AG08395 (cell line): ENCODE measurements at places on chromosomes 12 and 14.
A peak's percentile ranks its signal among the peaks of the same experiment; 100 is the strongest.

- no peak for DNase-seq
Observed at GRCh38 chr14:75487155-75487671, 35.1 kb upstream of the BATF start.

- DNase-seq, result no peak
Observed at GRCh38 chr14:104746934-104747481, 5.9 kb upstream of the SIVA1 start.

DNA sequence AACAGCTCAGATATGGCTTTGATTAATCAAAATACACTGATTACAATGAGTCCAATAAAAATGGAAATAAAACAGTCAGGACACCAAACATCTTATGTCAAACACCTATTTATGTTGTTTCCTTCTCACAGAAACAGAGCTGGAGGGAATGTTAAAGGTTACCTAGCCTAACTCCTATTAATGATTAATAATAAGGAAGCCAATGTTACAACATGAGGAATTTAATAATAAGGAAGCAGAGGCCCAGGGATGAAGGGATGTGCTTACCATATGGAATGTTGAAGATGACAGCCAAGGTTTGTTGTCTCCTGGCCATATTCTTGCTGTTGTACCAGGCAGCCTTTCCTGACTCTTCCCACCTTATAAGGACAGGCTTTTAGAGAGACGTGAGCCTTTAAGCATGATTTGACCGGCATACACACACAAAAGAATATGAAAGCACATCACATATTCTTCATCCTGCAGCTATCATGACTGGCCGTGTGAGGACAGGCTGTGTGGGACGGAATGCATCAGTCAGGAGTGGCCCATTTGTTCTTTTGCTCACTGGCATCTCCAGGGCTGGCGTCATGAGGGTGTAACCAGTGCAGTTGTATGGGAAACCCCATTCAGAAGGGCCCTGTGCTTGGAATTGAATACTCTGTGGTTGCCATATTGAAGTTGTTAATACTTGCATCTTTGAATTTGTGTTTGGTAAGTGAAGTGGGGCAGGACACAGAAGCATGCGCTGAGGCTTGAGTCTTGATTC, 3.1 kb upstream of the GPRC5D start:
- DNase-seq, result no peak

DNA sequence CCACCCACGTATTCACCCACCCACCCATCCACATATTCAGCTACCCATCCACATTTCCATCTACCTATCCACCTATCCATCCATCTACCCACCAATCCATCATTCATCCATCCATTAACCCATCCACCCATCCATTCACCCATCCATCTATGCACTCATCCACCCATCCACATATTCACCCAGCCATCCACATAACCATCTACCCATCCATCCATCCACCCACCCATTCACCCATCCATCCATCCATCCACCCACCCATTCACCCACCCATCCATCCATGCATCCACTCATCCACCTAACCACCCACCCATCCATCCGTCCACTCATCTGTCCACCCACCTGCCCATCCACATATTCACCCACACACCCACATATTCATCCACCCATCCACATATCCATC, 70.5 kb downstream of the LGMN start:
- no peak for DNase-seq

GRCh38 chr12:113689047-113689610, 217.5 kb upstream of the LHX5 start:
- DNase-seq, result no peak

DNA sequence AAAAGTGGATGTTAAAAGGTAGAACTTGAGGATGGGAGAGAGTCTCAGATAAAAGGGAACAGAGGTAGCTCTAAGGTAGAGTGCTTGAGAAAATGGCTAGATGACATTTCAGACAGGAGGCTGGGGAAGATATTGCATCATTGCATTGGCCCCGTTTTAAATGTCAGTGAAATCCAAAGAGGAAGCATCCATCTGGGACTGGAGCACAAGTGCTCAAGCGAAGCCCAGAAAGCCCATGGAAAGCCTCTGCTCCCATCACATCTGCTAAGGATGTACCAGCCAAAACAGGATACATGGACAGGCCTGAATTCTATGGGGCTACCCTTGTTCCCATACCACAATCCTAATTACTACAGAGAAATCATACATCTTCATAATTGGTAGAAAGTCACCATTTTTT, 581.5 kb upstream of the TMEM132C start:
- no peak for DNase-seq

DNA sequence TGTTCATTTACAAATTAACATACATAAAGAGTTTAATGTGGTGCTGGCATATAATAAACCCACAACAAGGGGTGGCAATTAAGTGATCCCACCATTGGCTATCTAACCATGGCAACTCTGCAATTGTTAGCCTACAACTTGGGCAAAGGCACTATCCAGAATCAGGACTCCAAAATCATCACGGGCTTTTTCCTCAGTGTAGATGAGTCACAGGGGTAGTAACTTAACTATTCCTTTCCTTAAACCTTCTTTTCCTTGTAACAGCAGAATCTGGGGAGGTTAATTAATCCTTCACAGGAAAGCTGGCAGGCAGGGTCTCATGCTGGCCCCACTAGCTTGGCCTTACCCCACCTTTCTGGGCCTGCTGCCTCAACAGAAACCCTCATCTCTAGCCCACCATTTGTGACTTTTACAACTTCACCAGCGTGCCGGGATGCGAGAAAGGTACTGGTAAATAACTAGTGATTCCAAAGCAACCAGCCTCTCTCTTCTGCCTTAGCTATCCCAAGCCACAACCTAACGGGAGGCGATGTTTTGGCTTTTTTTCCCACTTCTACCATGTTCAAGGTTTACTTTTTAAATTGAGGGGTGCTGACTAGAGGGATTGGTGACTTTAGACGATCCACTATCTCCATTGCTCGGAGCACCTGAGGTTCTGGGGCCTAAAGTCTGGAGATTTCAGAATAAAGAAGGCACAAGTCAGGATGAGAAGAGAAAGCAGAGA, 744 bp downstream of the ATP5MC2 start:
- DNase-seq, result no peak

DNA sequence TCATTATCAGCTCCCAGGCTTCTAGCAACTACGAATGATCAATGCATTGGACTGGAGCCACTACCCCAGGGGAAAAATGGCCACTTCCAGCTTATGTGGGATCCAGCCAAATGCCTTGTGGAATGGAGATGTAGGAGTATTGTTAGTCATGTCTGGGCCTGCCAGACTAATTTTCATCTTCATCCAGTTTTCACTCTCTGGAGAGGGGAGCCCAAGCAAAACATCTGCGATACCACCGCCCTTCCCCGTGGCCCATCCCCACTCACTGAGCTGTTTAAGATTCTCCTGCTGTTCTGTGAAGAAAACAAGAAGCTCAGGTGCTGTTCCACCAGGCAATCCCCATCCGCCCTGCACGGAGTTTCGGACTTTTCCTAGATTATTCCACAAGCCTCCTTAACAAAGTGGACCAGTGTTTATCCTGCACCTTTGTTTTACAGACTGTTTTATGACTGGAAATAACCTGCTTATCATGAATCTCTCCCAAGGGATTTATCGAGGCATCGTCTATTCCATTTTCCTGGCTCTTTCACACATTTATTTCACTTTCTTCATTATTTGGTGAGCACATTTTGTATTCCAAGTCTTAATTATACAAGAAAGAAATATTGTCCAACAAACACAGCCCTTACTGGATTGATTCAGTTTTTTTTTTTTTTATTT, 35.5 kb upstream of the MAX start:
- DNase-seq, result peak; percentile 16

DNA sequence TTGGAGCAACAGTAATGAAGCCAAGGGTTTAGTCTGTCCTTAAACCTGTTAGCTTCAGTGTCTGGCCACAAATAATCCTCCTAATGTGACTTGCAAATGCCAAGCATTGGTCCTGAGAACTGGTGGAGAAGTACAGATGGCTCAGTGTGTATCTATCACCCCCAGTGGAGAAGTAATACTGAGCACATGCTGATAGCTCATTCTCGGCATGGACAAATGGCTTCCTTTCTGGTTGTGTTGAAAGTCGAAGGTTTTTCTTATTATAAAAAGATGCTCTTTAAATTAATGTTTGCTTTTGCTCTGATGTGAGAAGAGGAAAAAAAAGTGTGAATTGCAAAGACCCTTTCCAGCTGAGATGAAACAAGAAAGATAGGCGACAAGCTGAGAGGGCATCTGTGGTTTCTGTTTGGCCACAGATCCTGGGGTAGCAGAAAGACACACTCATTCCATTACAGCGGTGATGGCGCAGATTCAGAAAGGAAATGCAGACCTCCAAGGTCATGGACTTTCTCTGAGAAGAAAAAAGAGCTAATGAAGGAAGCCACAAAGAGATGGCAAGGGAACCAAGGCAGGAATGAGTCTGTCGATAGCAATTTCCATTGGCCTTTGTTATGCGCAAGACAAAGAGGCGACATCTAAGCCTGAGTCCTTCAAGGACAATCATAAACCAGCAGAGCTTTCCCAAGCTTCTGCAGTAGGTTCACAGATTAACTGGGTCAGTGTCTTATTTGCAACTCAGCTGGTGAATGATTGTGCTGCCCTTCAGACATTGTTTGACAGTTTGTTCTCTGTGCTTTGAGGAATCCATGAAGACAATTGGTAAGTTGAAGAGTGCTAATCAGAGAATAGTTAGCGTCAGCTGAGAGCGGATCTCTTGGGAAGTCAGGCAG, 155.5 kb upstream of the RGS6 start:
- DNase-seq, result no peak

DNA sequence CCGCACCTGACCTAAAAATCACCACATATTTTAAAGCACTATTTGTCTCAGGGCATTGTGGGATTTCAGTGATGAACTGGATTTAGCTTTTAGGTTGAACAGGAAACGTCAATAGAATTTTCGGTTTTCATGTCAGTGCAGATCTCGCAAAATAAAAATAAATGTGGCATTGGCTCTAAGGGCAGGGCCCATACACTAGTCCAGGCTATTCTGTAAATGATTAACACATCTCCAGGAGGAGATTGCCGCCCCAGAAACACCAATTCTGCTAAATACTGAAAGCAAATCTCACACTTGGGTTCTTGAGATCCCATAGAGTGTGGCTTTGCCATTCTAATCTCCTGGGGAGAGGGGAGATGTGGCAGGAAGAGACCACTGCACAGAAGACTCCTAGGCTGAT, 1494.0 kb upstream of the TMEM132C start:
- DNase-seq, result no peak

GRCh38 chr14:99040052-99040451, 231.9 kb downstream of the BCL11B start:
- no peak for DNase-seq

DNA sequence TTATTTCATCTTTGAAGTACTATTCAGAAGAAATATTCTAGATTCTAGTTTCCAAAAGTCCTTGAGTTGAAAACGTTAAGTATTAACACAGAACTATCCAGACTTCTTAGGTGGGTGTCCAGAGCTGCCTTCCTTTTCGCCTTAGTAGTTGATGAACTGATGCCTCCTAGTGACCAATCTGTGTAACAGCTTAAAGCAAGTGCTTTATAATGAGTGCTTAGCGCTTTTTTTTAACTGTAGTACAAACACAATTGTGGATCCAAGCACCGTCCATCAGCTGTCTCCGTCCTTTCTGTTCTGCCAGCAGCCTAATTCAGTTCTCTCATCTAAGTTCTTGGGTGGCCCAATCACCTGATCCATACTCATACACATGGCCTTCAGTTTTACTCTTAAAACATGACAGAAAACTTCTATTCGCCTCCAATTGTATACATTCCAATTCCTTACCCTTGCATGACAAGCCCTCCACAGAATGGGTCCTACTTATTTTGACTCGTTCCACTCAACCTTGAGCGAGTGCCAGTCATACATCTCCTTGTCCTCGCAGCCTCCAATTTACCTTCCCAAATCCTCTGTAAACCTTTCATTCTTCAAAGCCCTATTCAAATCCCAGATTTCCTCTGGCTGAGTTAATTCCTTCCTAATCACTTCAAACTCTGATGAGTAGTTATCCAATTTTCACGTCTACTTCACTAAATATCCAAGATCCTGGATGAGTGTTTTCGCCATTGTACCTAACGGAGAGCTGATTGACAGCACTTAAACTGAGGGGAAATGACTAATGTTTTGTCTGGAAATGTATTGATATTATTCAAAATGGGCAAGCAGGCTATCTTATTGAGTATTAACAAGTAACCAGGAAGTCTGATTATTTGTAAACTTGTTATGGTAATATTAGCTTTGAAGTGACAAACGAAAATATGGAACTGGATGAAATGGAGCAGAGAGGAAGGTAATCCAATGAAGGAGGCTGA, 5.8 kb upstream of the PHLDA1 start:
- peak; percentile 65 for DNase-seq

DNA sequence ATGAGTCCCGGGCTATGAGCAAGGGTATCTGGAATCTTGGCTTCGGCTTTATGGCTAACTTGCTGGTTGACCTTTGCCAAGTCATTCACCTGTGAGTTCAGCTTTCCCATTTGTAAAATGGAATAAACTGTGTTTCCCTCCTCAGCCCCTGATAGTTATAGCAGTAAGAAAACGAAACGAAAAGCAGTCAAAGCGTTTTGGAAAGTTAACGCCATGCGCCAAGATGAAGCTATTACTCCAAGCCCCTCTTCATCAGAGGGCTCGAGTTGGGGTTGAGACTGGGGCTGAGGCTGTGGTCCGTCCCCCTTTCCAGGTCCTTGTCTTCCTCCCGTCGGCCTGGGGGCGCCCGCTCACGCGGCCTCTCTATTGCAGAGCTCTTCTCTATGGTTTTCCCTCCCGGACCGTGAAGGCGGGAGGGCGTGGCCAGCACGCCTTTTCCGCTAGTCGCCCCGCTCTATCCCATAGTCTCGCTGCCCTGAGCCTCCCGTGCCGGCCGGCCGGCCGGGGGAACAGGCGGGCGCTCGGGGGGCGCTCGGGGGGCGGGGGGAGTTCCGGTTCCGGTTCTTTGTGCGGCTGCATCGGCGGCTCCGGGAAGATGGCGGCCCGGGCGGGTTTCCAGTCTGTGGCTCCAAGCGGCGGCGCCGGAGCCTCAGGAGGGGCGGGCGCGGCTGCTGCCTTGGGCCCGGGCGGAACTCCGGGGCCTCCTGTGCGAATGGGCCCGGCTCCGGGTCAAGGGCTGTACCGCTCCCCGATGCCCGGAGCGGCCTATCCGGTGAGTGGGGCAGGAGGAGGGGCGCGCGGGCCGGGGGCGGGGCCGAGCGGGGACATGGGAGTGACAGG, at the start of gene SMARCD1:
TSS of gene SMARCD1 (plus strand) at position 568 of the 840 bp plus-strand sequence. CDS start at position 596, 28 bp downstream.
- peak; percentile 90 for DNase-seq

GRCh38 chr14:49294621-49295148, 291.5 kb downstream of the RPS29 start:
- no peak for DNase-seq

DNA sequence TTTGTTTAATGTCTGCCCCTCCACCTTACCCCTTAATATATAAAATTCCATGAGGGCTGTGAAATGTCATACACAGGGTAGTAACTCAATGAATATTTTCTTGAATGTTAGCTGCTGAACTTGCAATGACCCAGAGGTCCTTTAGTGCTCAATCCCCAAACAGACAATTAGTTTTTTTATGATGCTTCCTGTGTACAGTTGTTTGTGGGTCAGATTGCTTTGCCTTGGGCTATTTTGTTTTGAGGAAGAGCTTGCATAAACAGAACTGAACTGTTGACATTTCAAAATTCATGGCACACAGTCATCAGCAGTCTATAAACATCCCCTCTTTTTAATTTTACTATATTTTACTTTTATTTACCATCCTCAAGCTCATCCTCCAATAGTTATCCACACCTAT, 820.5 kb upstream of the SEL1L start:
- no peak for DNase-seq
